Stimulated activated naive CD8-positive, alpha-beta T cell treated with anti-CD3 and anti-CD28 coated beads, Interleukin-15, Interleukin-2, amounts not matched to agents 100 U/mL and 50 U/mL, for 24 hours (primary cell): ENCODE measurements at places on chromosomes 13 and 19.

- no peak for DNase-seq
These were observed 161.0 kb downstream of the KCTD12 start for GRCh38 chr13:76725211-76725610.

DNA sequence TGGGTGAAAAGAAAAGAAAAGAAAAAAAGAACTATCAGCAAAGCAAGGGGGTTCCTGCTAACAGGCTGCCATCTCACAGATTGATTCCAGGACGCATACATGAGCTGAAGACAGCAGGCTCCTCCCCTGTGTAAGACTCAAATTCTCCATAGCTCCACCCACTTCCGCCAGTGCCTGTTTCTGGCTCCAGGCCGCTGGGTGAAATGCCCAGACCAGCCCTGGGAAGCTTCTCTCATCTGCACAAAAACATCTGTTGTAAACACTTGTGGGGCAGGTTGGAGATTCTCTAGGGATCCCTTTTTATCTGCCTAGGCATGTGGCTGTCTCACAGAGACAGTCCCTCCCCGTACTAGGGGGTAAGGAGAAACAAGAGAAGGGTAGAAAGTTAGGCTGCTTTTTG lies 1054.4 kb upstream of the SPRY2 start:
- DNase-seq: no peak

- peak; percentile 49 for DNase-seq
These were observed 175.5 kb upstream of the SERP2 start for GRCh38 chr13:44197791-44198770.

GRCh38 chr13:24276861-24277260 lies 32.5 kb upstream of the C1QTNF9 start:
- DNase-seq: no peak

GRCh38 chr13:50649211-50649610 lies 194.3 kb downstream of the DLEU7 start:
- no peak for DNase-seq
